ENCODE measurements at places on chromosomes 12 and 14. TPM values are rescaled to one million over a fixed set of nuclear protein-coding genes. Genes with fewer than 3 reads are reported as not detected.

GRCh38 chr12:122395319-122395718 is 27.1 kb downstream of the CLIP1 start:
- H3K36me3 ChIP-seq, result no peaks in the 10 kb centered on the region
- DNase-seq, result no peak

DNA sequence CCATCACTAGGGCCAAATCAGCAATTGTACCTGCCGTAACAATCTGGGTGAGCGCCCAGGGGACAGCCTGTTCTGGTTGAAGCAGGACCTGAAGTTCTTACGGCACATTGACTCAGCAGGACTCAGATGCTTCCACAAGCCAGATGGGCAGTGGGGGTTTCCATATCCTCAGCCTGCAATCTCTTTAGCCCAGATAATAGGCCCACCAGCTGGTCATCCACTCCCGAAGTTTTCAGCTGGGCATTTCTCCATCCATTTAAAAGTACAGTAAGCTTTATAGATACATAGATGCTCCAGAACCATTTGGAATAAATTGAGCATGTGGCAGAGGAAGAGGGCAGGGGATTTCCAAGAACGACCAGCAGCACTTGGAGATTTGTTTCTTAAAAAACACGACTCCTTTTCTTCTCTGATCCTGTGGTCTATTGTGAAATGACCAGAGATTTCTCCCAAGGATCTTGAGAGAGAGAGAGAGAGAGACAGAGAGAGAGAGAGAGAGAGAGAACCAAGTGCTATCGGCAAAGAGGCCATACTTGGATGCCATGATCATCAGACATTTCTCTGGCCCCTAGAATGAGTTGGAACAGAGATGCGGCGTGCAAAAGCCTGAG is 74.8 kb upstream of the PLXNC1 start:
- no peak overlapping the region for H3K4me3 ChIP-seq
- no peaks in the 10 kb centered on the region for H3K36me3 ChIP-seq
- H3K4me1 ChIP-seq, result no peaks in the 10 kb centered on the region
- H3K27ac ChIP-seq, result peak overlapping the region; percentile 77
- no peaks in the 10 kb centered on the region for H3K27me3 ChIP-seq

DNA sequence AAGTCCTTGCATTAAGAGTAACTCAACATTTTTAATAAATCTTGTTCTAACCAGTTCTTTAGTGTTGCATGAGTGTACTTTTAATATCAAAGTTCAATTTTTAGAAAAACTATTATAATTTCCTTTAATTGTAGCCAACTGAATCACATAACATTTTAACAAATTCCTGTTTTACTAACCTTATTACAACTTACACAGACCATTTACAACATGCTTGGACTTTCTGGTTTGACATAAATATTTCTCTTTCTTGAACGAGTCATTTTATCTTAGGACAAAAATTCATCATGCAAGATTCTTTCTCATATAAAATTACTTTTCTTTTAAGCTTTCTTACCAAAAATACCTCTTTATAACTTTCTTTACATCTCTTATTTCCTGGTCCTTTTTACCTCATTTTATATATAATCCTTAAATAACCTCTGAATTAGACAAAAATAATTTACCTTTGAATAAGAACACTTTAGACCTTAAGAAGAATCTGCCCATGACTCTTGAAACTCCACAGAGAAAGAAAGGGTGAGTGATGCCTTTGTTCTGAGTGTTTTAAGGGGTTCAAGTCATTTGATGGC is 3.9 kb downstream of the SLCO1A2 start:
- no peaks in the 10 kb centered on the region for H3K36me3 ChIP-seq
- H3K4me3 ChIP-seq, result no peak overlapping the region
- H3K27ac ChIP-seq, result no peak overlapping the region
- H3K4me1 ChIP-seq, result no peaks in the 10 kb centered on the region
- DNase-seq, result no peak
- no peaks in the 10 kb centered on the region for H3K27me3 ChIP-seq

DNA sequence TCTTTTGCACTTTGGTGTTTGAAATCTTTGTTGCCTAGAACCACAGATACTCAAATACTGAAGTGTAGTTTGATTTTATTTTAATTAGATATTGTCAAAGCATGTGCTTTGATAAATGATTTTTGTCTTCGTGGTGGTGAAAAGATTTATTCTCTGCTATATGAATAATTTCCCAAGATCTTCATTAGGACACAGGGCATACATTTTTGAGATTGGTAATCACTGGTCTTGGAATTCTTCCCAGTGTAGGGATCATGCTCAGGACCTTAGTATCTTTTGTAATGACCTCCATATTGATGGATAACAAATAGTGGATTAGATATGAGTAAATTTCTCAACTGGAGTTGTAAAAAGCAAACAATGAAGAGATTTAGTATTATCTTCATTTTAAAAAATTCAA is 28.2 kb downstream of the TBK1 start:
- no peak overlapping the region for H3K4me3 ChIP-seq
- H3K36me3 ChIP-seq, result peaks cover 11% of the 10 kb centered on the region
- H3K27ac ChIP-seq, result no peak overlapping the region
- no peaks in the 10 kb centered on the region for H3K27me3 ChIP-seq

DNA sequence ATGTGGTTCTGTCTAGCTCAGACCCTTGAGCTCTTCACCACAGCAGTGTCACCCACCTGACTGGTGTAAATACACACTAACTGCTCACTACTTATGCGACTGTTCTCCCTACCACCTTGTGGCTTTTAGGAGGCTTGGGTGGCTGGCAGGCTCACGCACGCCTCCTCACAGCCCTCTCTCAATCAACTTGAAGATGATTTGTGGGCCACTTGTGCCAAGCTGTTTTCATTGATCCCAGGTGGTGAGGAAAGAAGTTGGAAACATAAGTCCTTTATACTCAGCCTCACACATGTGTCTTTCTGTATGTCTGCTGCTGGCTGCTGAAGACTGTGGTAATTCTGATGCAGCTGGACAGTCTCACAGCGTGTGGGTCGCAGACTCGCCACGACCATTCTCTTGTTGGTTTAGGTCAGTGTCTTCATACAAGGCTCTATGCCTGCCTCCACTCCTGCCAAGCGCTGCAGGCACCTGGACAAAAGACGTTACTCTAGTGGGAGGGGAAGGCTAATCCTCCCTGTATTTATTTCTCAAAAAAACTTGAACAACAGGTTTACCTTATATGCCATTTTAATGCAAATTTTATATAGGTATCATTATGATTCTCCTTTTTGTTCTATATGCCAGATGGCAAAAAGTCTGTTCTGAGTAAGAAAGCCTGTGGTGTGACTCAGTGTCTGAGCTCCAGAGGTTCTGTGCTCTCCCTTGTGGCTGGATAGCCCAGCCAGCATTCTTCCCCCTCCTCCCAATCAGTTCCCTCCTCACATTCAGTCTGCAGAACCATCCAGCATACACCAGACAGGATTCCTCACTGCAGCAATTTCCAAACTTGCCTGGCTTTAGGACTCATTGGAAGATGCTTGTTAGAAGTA is 115.6 kb downstream of the DIP2B start:
- no peaks in the 10 kb centered on the region for H3K36me3 ChIP-seq
- no peaks in the 10 kb centered on the region for H3K27me3 ChIP-seq
- no peak overlapping the region for H3K4me3 ChIP-seq
- peaks cover 82% of the 10 kb centered on the region for H3K4me1 ChIP-seq
- no peak for DNase-seq

DNA sequence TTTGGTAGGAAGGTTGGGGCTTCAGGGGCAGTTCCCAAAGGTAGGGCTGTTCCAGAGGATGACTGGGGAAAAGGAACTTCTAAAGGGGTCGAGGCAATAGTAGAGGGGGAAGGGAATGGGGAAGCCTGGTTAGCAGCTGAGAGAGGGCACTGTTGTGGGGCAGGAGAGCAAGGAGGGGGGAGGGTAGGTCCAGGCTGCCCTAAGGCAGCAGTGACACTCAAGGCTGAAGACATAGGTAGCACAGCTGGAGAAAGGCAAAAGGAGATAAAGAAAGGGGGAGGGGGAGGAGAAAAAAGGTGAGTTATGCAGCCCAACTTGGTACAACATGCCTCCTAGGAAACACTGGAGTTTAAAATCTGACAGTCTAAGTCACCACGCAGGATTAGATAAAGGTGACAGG is 3.9 kb downstream of the NACA start:
- H3K4me3 ChIP-seq, result peak overlapping the region; percentile 20
- peaks cover 48% of the 10 kb centered on the region for H3K36me3 ChIP-seq
- peaks cover 89% of the 10 kb centered on the region for H3K4me1 ChIP-seq
- DNase-seq, result no peak
- no peak overlapping the region for H3K27ac ChIP-seq

DNA sequence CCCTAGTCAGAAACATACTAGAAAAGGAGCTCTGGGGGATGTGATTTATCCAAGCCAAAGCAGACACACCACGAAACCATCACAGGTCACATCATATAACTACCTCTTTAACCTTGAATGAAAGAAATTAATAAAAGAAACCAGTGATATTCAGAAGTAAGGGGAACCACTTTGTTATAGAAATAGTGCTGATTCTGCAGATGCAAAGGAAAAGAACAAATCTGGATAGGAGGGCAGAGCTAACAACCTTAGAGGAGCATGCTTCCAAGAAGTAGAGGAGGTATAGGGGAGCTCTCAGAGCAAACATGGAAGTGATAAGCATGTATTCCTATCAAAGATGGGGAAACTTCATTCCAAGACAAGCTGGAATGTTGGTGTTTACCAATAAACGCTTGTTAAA is 117.0 kb upstream of the MDM1 start:
- H3K27ac ChIP-seq, result no peak overlapping the region
- H3K4me1 ChIP-seq, result peaks cover 49% of the 10 kb centered on the region
- no peak overlapping the region for H3K4me3 ChIP-seq
- H3K36me3 ChIP-seq, result no peaks in the 10 kb centered on the region

GRCh38 chr14:26204728-26205479 is 392.9 kb downstream of the NOVA1 start:
- peak overlapping the region; percentile 62 for H3K27ac ChIP-seq
- peak; percentile 65 for DNase-seq
- H3K4me3 ChIP-seq, result peak overlapping the region; percentile 45
- no peaks in the 10 kb centered on the region for H3K36me3 ChIP-seq
- H3K4me1 ChIP-seq, result no peaks in the 10 kb centered on the region

DNA sequence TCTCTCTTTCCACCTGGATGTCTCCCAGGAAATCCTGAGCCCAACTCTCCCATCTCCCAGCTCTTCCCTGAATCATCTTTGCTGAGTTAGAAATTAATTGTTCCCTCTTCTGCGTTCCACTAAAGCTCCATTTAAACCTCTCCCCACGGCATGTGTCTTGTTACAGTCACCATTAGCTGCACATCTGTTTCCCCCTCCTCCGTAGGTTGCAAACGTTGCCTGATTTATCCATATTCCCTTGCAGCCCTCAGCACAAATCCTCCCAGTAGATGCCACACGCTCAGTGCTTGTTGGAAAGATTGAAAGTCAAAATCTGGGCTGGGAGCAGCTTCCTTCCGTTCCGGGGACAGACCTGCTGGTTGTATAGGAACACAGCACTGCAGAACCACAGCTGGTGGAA is 90.4 kb downstream of the SLC24A4 start:
- no peak overlapping the region for H3K4me3 ChIP-seq
- H3K4me1 ChIP-seq, result peaks cover 9% of the 10 kb centered on the region
- DNase-seq, result no peak
- H3K27ac ChIP-seq, result no peak overlapping the region
- no peaks in the 10 kb centered on the region for H3K36me3 ChIP-seq

DNA sequence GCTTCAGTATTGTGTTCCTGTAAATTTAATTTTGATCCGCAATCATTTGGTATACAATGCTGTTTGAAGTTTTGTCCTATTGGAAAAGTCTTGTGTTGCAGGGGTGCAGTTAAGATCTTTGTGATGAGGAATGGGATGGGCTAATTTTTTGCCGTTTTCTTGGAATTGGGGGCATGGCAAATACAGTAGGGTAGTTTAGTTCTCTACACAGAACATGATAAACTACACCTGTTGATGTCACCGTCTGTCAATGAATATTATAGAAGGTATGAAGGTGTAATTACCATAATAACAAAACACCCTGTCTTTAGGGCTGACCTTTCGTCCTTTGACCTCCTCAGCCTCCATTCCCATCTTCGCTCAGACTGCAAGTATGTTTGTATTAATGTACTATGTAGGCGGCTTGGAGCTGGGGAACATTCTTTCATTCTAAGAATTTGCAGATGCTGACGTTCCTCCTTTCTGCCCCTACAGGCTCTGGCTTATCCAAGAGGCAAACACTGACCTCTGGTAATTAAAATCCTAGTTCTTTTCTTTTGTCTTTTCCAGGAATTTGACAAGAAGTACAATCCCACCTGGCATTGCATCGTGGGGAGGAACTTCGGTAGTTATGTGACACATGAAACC is 1.7 kb downstream of the DYNLL1 start:
- H3K27me3 ChIP-seq, result no peaks in the 10 kb centered on the region
- peak overlapping the region; percentile 6 for H3K27ac ChIP-seq
- H3K36me3 ChIP-seq, result peaks cover 38% of the 10 kb centered on the region
- peak overlapping the region; percentile 93 for H3K4me3 ChIP-seq
- no peak for DNase-seq

DNA sequence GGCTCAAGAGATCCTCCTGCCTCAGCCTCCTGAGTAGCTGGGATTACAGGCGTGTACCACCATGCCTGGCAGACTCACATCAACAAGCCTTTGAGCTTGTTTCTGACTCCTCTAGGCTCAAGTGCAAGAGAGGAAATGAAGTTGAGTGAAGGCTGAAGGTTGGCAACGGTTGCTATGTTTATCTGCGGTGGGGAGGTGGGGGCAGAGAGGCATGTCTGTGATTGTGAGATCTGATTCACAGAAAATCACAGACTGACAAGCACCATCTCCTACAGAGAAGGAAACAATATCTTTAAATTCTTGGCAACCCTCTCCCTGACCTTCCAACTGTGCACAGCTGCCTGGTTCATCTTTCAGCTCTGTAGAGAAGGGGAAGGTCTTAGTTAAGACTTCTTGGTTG is 22.1 kb upstream of the NINJ2 start:
- no peaks in the 10 kb centered on the region for H3K27me3 ChIP-seq
- H3K36me3 ChIP-seq, result no peaks in the 10 kb centered on the region
- no peak overlapping the region for H3K4me3 ChIP-seq
- no peaks in the 10 kb centered on the region for H3K4me1 ChIP-seq

- no peak overlapping the region for H3K4me3 ChIP-seq
- no peaks in the 10 kb centered on the region for H3K36me3 ChIP-seq
- DNase-seq, result no peak
- H3K27me3 ChIP-seq, result no peaks in the 10 kb centered on the region
These were observed 7.5 kb upstream of the AACS start for GRCh38 chr12:125057708-125058107.

- H3K27me3 ChIP-seq, result no peaks in the 10 kb centered on the region
- no peaks in the 10 kb centered on the region for H3K4me1 ChIP-seq
- H3K4me3 ChIP-seq, result no peak overlapping the region
- DNase-seq, result no peak
- no peak overlapping the region for H3K27ac ChIP-seq
- no peaks in the 10 kb centered on the region for H3K36me3 ChIP-seq
These were observed 318.7 kb downstream of the TMEM121 start for GRCh38 chr14:105844810-105845724.

GRCh38 chr14:96953875-96954185 is 156.6 kb downstream of the VRK1 start:
- no peak overlapping the region for H3K27ac ChIP-seq
- no peaks in the 10 kb centered on the region for H3K27me3 ChIP-seq
- H3K4me1 ChIP-seq, result no peaks in the 10 kb centered on the region
- no peaks in the 10 kb centered on the region for H3K36me3 ChIP-seq
- H3K4me3 ChIP-seq, result no peak overlapping the region
- no peak for DNase-seq

The SLC22A17 gene
- polyA plus RNA-seq, result 18.3 TPM

Measured in stomach (tissue), 19 donors.